Activated CD4-positive, alpha-beta memory T cell treated with anti-CD3 and anti-CD28 coated beads for 36 hours (primary cell): ENCODE measurements at places on chromosomes 11 and 22. TPM values are rescaled to one million over a fixed set of nuclear protein-coding genes. Genes with fewer than 3 reads are reported as not detected.

ZNRF3 gene
- 1.5 TPM for total RNA-seq

FAT3 gene
- total RNA-seq = not detected

JHY gene
- total RNA-seq = 1.6 TPM

POLDIP3 gene
- 75.3 TPM for total RNA-seq

TTC28 gene
- total RNA-seq = 0.59 TPM

ACCSL gene
- not detected for total RNA-seq

BARX2 gene
- total RNA-seq = 0.29 TPM

SLC22A25 gene
- not detected for total RNA-seq

SCO2 gene
- 5.6 TPM for total RNA-seq

SLC37A2 gene
- 0.46 TPM for total RNA-seq

GRCh38 chr11:95883381-95883780 lies 40.5 kb downstream of the MTMR2 start:
- peaks cover under 1% of the 10 kb centered on the region for H3K4me1 ChIP-seq
- no peak for DNase-seq
- H3K27me3 ChIP-seq = no peaks in the 10 kb centered on the region
- H3K36me3 ChIP-seq = peaks cover 24% of the 10 kb centered on the region
- no peak overlapping the region for H3K27ac ChIP-seq
- H3K4me3 ChIP-seq = no peak overlapping the region

DNA sequence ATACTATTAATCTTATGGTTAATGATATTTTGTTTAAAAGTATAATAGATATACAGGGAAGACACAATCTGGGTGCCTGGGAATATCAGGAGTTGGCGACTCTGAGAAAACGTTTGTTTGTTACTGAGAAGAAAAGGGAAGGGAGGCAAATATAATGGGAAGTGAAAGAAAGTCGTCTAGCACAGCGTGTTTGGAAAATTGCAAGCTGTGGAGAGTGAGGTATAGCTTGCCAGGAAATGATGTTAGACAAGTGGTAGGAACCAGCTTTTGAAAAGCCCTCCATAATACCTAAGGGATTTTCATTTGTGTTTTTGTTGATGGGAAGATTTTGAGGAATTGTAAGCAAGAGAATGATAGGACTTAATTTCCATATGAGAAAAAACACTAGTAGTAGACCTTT lies 322.2 kb downstream of the LUZP2 start:
- H3K27me3 ChIP-seq = no peaks in the 10 kb centered on the region
- H3K4me1 ChIP-seq = no peaks in the 10 kb centered on the region
- no peak for DNase-seq
- H3K4me3 ChIP-seq = no peak overlapping the region

- peak; percentile 5 for DNase-seq
- H3K4me3 ChIP-seq = no peak overlapping the region
- H3K27me3 ChIP-seq = no peaks in the 10 kb centered on the region
Measured at GRCh38 chr11:2581151-2581930, 118.5 kb downstream of the KCNQ1OT1 start.

DNA sequence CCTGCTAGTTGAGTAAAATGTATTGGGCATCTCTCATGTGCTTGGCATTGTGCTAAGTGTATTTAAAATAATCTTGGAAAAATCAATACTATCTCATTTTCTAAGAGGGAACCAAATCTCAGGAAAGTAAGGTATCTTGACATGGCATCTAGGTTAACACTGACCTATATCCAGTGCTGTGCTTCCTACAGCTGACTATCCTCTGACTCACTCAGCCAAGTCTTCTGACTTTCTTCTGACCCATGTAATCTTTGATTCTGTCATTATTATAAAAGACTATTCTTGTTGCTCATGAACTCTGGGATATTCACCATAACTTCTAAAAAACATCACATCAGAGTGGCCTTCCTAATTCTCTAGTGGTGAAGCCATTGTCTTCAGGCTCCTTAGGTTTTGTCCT lies 304.1 kb upstream of the TENM4 start:
- no peak overlapping the region for H3K27ac ChIP-seq
- no peaks in the 10 kb centered on the region for H3K36me3 ChIP-seq
- no peak for DNase-seq
- H3K27me3 ChIP-seq = no peaks in the 10 kb centered on the region

DNA sequence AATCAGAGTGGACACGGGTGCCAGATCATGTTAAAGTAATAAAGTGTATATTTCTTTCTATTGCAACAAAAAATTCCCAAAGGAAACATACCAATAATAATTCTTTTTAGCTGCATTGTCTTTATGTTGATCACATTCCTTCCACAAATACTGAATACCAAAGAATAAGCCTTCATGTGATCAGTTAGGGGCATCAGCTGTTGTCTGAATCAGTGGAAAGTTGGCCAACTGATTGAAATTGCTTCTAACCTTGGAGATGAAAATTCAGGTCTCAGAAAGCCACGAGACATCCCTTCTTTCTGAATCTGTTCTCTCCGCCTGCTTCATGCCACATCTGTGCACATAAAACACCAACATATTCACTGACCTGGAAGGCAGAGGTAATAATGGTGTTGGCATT lies 785.2 kb downstream of the KCNA4 start:
- H3K4me3 ChIP-seq = no peak overlapping the region
- DNase-seq = no peak
- no peaks in the 10 kb centered on the region for H3K4me1 ChIP-seq
- no peaks in the 10 kb centered on the region for H3K27me3 ChIP-seq
- H3K36me3 ChIP-seq = no peaks in the 10 kb centered on the region

DNA sequence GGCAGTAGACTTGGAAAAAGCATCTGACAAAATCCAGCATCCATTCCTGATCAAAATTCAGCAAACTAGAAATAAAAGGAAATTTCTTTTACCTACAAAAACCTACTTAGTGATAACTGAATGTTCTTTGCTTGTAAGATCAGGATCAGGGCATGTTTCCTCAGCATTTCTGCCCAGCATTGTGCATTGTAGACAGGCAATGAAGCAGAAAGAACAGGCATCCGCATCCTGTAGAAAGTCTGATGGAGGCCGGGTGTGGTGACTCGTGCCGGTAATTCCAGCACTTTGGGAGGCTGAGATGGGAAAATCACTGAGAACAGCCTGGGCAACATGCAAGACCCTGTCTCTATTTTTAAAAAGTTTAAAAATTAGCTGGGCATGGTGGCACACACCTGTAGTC lies 32.5 kb upstream of the PANX2 start:
- H3K4me3 ChIP-seq = no peak overlapping the region
- peaks cover 13% of the 10 kb centered on the region for H3K27me3 ChIP-seq
- no peak for DNase-seq
- no peak overlapping the region for H3K27ac ChIP-seq

DNA sequence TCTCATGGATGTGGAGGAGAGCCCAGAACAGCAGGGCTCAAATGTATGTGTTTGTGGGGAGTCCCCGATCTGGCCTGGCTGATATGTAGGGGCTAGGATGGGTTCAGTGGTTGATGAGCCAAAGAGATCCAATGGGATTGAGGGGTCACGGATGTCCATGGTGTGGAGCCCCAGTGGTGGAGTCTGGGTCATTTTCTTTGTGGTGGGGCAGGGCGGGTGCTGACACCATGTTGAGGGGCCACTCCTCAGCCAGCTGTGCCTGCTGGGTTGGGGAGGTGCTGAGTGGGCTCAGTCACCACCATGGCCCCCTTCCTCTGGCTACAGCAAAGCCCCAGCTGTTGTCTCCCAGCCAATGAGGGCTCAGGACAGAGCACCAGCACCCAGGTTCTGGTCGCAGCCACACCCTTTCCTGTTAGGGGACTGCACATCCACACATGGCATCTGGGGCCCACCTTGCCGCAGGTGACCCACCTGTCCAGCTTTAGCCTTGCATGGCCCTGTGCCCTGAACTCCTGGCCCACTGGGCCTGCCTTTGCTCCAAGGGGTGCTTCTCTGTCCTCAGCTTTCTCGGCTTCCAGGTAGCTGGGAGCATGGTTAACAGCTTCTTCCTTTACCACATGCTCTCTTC lies 3.2 kb upstream of the GNAZ start:
- no peak overlapping the region for H3K27ac ChIP-seq
- no peaks in the 10 kb centered on the region for H3K27me3 ChIP-seq
- peaks cover 6% of the 10 kb centered on the region for H3K4me1 ChIP-seq

DNA sequence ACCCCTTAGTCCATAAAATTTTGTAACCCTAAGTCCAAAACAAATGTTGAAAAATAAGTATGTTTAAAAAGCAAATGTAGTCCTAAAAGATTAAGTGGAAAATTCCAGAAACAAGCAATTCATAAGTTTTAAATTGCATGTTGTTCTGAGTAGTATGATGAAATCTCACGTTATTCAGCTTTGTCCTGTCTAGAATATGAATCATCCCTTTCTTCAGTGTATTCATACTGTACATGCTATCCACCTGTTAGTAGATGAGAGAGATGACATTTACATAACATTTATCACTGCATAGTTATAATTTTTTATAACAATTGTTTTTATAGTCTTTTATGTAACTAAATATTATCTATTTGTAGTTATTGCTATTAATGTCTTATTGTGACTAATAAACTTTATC lies 622.3 kb upstream of the CHORDC1 start:
- no peak for DNase-seq
- H3K27me3 ChIP-seq = no peaks in the 10 kb centered on the region
- H3K4me3 ChIP-seq = no peak overlapping the region
- no peaks in the 10 kb centered on the region for H3K4me1 ChIP-seq
- no peak overlapping the region for H3K27ac ChIP-seq

GRCh38 chr11:129590030-129590752 lies 214.5 kb downstream of the BARX2 start:
- no peaks in the 10 kb centered on the region for H3K36me3 ChIP-seq
- H3K4me3 ChIP-seq = no peak overlapping the region
- no peaks in the 10 kb centered on the region for H3K4me1 ChIP-seq
- peaks cover 8% of the 10 kb centered on the region for H3K27me3 ChIP-seq
- no peak for DNase-seq
- H3K27ac ChIP-seq = no peak overlapping the region

DNA sequence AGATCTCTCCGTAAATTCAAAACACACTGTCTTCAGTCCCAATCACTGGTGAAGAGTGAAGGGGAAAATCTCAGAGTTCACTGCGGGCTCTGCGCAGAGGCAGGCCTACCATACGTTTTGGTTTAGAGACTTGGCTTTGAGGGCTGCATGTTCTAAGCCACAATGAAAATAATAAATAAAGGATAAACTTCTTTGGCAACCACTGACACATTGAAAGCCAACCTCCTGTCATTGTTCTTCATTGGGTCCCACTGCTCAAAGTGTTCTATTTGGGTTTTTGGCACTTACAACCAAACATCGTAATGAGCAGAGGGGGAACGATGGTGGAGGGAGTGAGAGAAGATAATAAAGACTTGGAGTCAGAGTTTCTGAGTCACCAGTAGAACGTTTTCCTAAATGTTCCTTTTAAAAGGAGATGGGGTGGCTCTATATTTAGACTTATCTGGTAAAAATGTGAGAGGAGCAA lies 472.9 kb downstream of the SOX6 start:
- no peaks in the 10 kb centered on the region for H3K36me3 ChIP-seq
- DNase-seq = no peak
- peaks cover 2% of the 10 kb centered on the region for H3K27me3 ChIP-seq
- no peak overlapping the region for H3K4me3 ChIP-seq
- H3K27ac ChIP-seq = no peak overlapping the region

DNA sequence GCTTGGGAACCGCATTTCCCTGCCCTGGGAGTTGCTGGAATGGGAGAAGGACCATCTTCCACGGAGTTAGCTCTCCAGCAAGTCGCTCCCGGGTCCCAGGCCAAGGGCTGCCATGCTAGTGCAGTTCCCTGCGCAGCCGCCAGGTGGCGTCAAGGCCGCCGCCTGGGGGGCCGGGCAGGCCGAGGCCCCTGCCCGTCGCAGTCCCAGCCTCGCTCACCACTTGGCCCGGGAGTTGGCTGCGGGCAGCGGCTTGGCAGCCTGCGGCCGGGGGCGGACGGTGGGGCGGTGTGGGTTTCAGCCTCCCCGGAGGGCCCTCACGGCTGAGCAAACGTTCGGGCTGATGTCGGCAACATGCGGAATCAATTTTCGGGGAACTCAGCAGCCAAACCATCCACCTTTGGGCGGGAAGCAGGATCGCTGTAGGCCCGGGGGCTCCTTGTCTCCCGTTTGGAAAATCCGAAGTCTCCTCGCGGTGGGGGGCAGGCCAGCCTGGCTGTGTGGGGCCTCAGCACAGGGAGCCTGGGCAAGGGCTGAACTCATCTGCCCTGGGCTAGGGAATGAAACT lies 415.1 kb downstream of the SOX6 start:
- no peaks in the 10 kb centered on the region for H3K36me3 ChIP-seq
- H3K27me3 ChIP-seq = peaks cover 4% of the 10 kb centered on the region
- no peaks in the 10 kb centered on the region for H3K4me1 ChIP-seq

- no peak for DNase-seq
- H3K27ac ChIP-seq = no peak overlapping the region
- H3K4me1 ChIP-seq = no peaks in the 10 kb centered on the region
- peaks cover 13% of the 10 kb centered on the region for H3K27me3 ChIP-seq
- no peak overlapping the region for H3K4me3 ChIP-seq
Measured at GRCh38 chr11:12029119-12029518, 20.7 kb upstream of the DKK3 start.

GRCh38 chr11:39345834-39346442 lies 2113.5 kb downstream of the LRRC4C start:
- no peak overlapping the region for H3K27ac ChIP-seq
- no peaks in the 10 kb centered on the region for H3K36me3 ChIP-seq
- H3K27me3 ChIP-seq = no peaks in the 10 kb centered on the region
- no peak for DNase-seq
- no peaks in the 10 kb centered on the region for H3K4me1 ChIP-seq

GRCh38 chr11:17277024-17277584 lies 565 bp downstream of the NUCB2 start:
- H3K36me3 ChIP-seq = peaks cover 2% of the 10 kb centered on the region
- DNase-seq = peak; percentile 53
- peak overlapping the region; percentile 89 for H3K4me3 ChIP-seq
- no peaks in the 10 kb centered on the region for H3K27me3 ChIP-seq

GRCh38 chr11:86456075-86456939 lies 81.6 kb downstream of the CCDC81 start:
- no peak overlapping the region for H3K27ac ChIP-seq
- no peaks in the 10 kb centered on the region for H3K36me3 ChIP-seq
- H3K4me3 ChIP-seq = no peak overlapping the region
- H3K4me1 ChIP-seq = peaks cover 16% of the 10 kb centered on the region
- peak; percentile 88 for DNase-seq
- H3K27me3 ChIP-seq = no peaks in the 10 kb centered on the region

- DNase-seq = no peak
- H3K36me3 ChIP-seq = no peaks in the 10 kb centered on the region
- H3K27ac ChIP-seq = no peak overlapping the region
Measured at GRCh38 chr22:33401291-33401690, 343.1 kb upstream of the SYN3 start.

- no peaks in the 10 kb centered on the region for H3K27me3 ChIP-seq
- peak; percentile 65 for DNase-seq
- H3K4me3 ChIP-seq = peak overlapping the region; percentile 36
- peaks cover 9% of the 10 kb centered on the region for H3K36me3 ChIP-seq
- H3K27ac ChIP-seq = peak overlapping the region; percentile 94
- peaks cover 88% of the 10 kb centered on the region for H3K4me1 ChIP-seq
Measured at GRCh38 chr11:128323381-128323780, 264.0 kb downstream of the ETS1 start.

GRCh38 chr11:96263238-96263763 lies 79.7 kb downstream of the MAML2 start:
- H3K4me3 ChIP-seq = no peak overlapping the region
- H3K27me3 ChIP-seq = no peaks in the 10 kb centered on the region

GRCh38 chr11:119989159-119989821 lies 148.6 kb downstream of the TRIM29 start:
- no peak overlapping the region for H3K4me3 ChIP-seq
- DNase-seq = no peak
- no peak overlapping the region for H3K27ac ChIP-seq
- H3K36me3 ChIP-seq = no peaks in the 10 kb centered on the region
- no peaks in the 10 kb centered on the region for H3K4me1 ChIP-seq

- no peak for DNase-seq
- peaks cover 17% of the 10 kb centered on the region for H3K27me3 ChIP-seq
- no peak overlapping the region for H3K27ac ChIP-seq
- no peak overlapping the region for H3K4me3 ChIP-seq
Measured at GRCh38 chr11:134460062-134460561, 48.1 kb upstream of the B3GAT1 start.
